Astrocyte (in vitro differentiated cells and primary cell): ENCODE measurements at places on chromosomes 1 and 21. TPM values are rescaled to one million over a fixed set of nuclear protein-coding genes. Genes with fewer than 3 reads are reported as not detected.
A peak's percentile ranks its signal among the peaks of the same experiment; 100 is the strongest.

The S100A7 gene
- not detected in 2 replicates for total RNA-seq

The SPEN gene
- 33.2 and 35.0 TPM in 2 replicates for total RNA-seq

The GJA5 gene
- 0.27 and 0.36 TPM in 2 replicates for total RNA-seq

DNA sequence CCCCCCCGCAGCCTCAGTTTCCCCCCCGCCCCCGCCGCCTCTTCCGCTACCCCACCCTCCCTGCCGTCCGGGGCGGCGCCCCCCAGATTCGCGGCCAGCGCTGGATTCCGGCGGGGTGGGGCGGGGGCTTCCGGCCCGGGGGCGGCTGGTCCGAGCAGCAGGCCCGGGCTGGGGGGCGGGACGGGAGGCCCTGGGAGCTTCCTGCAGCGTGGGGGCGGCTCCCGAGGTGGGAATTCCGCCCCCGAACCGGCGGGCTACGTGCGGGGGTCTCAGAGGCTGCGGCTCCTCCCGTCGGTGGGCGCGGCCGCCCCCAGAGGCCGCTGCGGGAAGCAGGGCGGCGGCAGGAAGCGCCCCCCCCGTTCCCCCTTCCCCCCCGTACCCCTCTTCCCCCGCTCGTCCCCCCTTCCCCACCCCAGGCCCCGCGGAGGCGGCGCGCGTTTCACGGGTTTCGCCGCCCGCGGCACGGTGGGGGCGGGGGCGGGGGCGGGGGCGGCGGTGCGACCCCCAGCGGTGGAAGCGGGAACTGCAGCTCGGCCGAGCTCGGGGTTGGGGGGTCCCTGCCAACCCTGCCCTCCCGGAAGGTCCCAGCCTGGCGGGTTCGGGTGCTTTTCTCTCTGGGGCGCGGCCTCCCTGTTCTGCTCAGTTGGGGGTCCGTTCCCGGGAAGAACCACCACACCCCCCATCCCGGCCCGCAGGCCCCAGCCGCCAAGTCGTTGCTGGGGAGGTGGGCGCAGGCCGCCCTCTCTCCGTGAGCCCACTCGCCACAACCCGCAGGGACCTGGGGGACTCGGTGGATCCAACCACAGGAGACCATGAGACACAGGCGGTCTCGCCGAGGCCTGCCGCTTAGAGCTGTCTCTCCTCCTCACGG lies 76.3 kb downstream of the MORN1 start:
- H3K36me3 ChIP-seq: no peaks in the 10 kb centered on the region
- H3K4me3 ChIP-seq: no peak overlapping the region
- DNase-seq: no peak
- peak overlapping the region; percentile 33 for H3K27ac ChIP-seq
- peaks cover 12% of the 10 kb centered on the region for H3K4me1 ChIP-seq

GRCh38 chr1:161200992-161201835 lies 953 bp upstream of the NDUFS2 start:
- H3K36me3 ChIP-seq: peaks cover 11% of the 10 kb centered on the region
- peak overlapping the region; percentile 90 for H3K27ac ChIP-seq
- no peaks in the 10 kb centered on the region for H3K27me3 ChIP-seq
- H3K4me1 ChIP-seq: peaks cover 36% of the 10 kb centered on the region

The RSPO1 gene
- total RNA-seq: not detected in 2 replicates

The RAB29 gene
- total RNA-seq: 11.0 and 13.3 TPM in 2 replicates

- no peaks in the 10 kb centered on the region for H3K36me3 ChIP-seq
- no peak for DNase-seq
- H3K4me1 ChIP-seq: no peaks in the 10 kb centered on the region
- H3K27ac ChIP-seq: no peak overlapping the region
- H3K4me3 ChIP-seq: no peak overlapping the region
Measured at GRCh38 chr1:68828013-68828412, 331.1 kb upstream of the DEPDC1 start.

- no peaks in the 10 kb centered on the region for H3K4me1 ChIP-seq
- no peak overlapping the region for H3K27ac ChIP-seq
- no peaks in the 10 kb centered on the region for H3K27me3 ChIP-seq
- no peaks in the 10 kb centered on the region for H3K36me3 ChIP-seq
- H3K4me3 ChIP-seq: no peak overlapping the region
- DNase-seq: no peak
Measured at GRCh38 chr1:241012708-241013340, 344.2 kb downstream of the RGS7 start.

GRCh38 chr1:211524521-211524920 lies 32.6 kb upstream of the RD3 start:
- peaks cover 5% of the 10 kb centered on the region for H3K27me3 ChIP-seq
- no peak overlapping the region for H3K27ac ChIP-seq
- H3K36me3 ChIP-seq: no peaks in the 10 kb centered on the region
- DNase-seq: no peak
- no peaks in the 10 kb centered on the region for H3K4me1 ChIP-seq
- H3K4me3 ChIP-seq: no peak overlapping the region

GRCh38 chr1:202186327-202186726 lies 7.3 kb upstream of the LGR6 start:
- DNase-seq: no peak
- H3K4me1 ChIP-seq: no peaks in the 10 kb centered on the region
- no peak overlapping the region for H3K4me3 ChIP-seq

- no peaks in the 10 kb centered on the region for H3K27me3 ChIP-seq
- H3K27ac ChIP-seq: no peak overlapping the region
- H3K4me1 ChIP-seq: no peaks in the 10 kb centered on the region
- peak; percentile 23 for DNase-seq
Measured at GRCh38 chr1:6646499-6647148, 22.0 kb downstream of the THAP3 start.
